ENCODE measurements at places on chromosomes 12 and 14.

GRCh38 chr12:47407463-47408129 is 298.2 kb downstream of the RPAP3 start:
- no peak for ATAC-seq

- ATAC-seq = no peak
These were observed 21.1 kb downstream of the TCTN1 start for GRCh38 chr12:110635055-110635454.

DNA sequence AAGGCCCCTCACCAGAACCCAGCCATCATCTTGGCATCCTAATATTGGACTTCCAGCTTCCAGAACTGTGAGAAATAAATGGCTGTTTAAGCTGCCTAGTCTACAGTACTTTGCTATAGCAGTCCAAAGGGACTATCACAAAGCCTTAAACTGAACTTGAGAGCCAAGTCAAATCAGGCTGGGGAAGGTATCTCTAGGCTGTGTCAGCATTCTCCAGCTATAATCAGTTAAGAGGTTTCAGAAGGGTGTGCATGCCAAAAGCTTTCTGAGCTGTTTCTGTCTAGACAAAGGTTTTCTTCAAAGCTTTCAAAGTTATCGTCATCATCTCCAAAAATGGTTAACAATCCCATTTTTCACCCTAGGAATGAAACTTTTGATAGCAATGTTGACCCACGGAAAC is 7.6 kb downstream of the ASCL4 start:
- ATAC-seq = no peak

DNA sequence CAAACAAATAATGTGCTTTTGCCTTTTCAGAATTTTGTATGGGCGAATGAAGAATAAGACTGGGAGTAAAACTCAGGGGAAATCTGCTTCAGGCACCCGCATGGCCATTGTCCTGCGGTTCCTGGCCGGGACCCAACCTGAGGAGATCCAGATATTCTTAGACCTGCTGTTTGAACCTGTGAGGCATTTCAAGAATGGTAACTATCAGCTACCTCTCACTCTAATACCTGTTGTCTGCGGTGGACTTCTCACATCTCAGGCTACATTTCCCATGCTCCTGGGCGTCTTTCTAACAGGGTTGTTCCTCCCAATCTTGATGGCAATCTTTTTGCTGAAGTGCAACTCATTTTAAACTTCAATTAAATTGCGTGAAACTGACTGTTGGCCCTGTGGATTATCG is 47.1 kb downstream of the UTP20 start:
- no peak for ATAC-seq

DNA sequence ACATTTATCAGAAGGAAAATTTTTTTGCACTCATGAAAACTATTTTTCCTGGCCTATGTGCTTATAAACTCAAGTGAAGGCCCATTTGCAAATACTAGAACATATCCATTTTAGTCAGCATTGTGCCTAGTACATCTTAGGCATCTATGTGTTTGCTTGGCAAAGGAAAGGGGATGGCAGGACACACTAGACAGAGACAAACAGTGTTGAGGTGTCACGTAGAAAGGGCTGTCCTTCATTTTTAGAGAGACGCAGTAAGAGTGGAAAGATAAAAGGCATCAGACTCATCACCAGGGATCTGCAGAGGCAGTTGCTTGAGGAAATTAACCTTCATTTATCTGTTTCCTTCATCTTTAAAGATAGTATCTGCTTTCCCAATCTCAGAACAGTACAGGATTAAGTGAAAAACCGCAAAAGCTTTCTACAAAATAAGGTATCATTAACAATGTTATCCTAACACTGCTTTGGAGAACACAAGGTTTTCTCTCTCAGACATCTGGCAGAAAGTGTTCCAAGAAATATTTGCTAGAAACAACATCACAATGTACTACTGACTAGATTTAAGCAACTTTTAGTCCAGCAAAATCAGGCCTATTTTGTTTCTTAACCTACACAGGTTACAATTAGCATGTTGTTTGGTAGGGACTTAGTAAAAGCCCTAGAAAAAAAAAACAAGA is 2.0 kb downstream of the YBX3 start:
- no peak for ATAC-seq

GRCh38 chr12:124242529-124243065 is 52.3 kb upstream of the RFLNA start:
- no peak for ATAC-seq

DNA sequence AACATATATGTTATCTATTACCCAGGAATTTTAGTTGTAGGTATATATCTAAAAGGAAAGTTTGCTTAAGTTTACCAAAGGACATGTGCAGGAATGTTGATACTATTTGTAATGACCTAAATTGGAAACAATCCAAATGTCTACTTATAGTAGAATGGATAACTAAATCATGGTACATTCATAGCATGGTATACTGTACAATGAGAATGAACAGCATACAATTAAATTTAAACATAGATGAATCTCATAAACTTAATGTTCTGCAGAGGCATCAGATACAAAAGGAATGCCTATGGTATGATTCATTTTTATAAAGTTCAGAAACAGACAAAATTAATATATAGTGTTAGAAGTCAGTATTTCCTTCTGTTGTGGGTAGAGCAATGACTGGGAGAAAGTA is 135.4 kb downstream of the GPHN start:
- ATAC-seq = peak; percentile 82

- ATAC-seq = no peak
These were observed 200.3 kb upstream of the PLEKHG7 start for GRCh38 chr12:92502417-92503028.

DNA sequence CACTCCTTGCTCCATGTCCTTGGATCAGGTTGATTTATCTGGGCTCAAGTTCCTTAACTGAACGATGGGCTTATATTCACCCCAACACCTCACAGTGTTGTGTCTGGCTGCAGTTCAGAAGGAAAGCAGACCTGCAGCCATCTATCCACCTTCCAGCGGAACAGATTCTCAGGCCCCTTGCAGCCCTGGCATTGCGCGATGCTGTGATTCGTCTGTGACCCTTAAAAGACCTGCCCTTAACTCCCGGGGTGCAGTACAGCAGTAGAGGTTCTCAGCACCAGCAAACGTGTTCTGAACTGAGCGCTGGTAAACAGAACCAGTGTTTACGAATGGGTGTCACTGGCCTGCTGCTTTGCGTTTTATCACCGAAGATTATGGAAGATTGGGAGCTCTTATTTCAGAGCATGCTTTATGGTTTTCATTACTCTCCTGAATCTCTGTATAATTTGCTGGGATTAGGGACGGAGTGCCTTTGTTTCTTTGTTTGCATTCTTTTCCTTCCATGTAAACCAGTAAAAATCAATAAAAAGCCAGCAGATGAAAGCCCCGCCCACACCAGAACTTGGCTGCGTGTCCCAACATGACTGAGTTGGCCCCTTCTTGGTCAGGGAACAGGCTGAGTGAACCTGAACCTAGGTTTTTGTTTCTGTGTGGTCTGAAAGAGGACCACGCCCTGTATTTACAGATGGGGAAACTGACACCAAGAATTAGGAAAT is 286.7 kb upstream of the CRY1 start:
- ATAC-seq = no peak

DNA sequence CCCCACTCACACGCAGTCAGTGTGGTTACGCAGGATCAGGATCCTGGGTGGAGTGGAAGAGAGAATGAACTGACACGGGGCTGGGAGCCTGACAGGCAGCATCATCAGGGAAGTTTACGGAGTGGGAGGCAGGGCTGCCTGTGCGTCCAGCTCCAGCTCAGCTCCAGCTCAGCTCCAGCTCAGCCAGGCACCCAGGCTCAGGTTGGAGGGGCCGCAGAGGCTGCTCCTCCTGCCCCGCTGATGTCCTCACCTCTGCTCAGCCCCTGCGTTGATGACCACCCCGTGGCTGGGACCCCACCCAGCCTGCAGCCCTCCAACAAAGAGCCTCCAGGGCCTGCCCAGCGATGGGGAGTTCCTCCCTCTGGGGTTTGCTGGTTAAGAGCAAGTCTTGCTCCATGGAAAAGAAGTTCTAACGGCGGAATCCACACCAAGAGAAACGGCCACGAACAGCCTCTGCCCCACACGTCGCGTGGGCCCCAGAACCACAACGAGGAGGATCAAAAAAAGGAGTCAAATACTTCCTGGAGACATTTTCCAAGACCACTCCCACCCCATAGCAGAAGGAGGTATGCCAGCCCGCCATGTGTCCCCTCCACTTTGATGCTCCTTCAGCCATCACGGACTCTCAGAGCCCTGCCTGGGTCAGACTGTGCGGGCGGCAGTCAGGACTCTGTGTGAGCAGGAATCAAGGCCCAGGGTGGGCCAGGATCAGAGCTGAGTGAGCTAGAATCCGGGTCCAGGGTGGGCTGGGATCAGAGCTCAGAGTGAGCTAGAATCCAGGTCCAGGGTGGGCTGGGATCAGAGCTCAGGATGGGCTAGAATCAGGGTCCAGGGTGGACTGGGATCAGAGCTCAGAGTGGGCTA is 17.7 kb upstream of the C14orf180 start:
- ATAC-seq = no peak

GRCh38 chr14:68824517-68825347 is 31.9 kb upstream of the ZFP36L1 start:
- ATAC-seq = peak; percentile 99

GRCh38 chr12:111715279-111715678 is 29.4 kb downstream of the ACAD10 start:
- ATAC-seq = no peak

DNA sequence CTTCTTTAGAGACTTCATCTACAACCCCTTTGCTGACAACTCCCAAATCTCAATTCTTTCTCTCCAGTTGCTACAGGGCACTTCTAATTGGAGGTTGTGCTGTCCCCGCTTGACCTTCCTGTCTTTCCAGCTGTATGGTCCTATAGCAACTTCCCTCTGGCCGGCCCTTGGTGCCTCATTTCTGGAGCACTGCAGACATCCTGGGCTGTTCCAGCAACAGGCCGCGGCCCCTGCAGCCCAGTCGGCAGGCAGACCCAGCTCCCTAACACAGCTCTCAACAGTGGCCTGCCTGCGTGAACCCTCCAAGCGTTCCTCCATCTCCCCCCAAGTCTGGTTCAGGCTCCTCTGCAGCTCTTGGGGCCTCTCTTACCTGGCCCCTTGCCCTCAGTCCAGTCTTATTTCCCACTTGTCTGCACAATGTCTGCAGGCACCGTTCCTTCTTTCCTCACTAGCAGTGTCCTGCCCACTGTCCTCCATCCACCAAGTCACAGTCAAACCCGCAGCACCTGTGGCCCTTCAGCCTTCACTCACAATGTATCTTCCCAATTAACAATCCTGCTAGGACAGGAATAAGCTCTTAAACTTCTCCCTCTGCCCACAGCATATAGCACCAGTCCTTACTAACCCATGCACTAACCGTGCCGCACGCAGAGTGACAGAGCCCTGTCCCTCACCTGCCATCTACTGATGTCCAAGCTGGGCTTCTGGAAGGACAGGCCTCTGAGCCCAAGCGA is 1.6 kb upstream of the EML1 start:
- no peak for ATAC-seq

- no peak for ATAC-seq
These were observed 175.3 kb downstream of the DERA start for GRCh38 chr12:16086462-16086861.

All from SK-N-SH treated with all-trans-retinoic acid at 6 μM for 48 hours (cell line).